ENCODE measurements at places on chromosomes 7 and 10. TPM values are rescaled to one million over a fixed set of nuclear protein-coding genes. Genes with fewer than 3 reads are reported as not detected.

GRCh38 chr7:30642789-30643188 is 39.5 kb downstream of the CRHR2 start:
- DNase-seq: no peak
- peaks cover 8% of the 10 kb centered on the region for H3K36me3 ChIP-seq
- no peaks in the 10 kb centered on the region for H3K27me3 ChIP-seq
- H3K4me1 ChIP-seq: peaks cover 7% of the 10 kb centered on the region

DNA sequence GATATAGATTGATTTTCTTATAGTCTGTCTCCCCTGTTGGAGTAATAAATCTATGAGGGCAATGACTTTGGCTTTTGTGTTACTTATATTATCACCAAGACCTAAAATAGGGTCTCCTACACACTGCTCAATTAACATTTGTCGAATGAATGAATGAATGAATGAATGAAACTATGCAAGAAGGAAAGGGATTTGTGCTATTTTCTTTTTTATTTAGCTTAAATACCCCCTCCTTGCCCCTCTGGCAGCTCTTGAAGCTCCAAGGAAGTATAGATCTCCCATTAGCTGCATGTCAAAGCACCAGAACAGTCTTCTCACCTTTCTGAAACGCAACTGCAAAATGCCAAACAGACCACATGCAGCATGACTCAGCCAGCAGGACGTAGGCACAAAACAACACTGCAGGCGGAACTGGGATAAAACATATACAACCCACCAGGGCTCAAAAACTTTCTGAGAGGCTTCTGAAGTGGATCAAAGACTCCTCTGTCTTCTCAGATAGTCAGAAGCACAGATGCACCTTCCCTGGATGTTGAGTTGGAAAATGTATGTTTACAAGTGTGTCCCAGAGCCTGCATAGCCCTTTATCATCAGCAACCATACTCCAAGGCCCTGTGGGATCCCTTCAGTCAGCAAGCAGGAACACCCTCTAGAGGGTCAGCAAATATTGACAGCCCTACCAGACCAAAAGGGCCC is 187.8 kb downstream of the NPSR1 start:
- H3K4me3 ChIP-seq: no peak overlapping the region
- no peaks in the 10 kb centered on the region for H3K27me3 ChIP-seq
- no peak for DNase-seq
- H3K36me3 ChIP-seq: no peaks in the 10 kb centered on the region

The SLC13A1 gene
- not detected for total RNA-seq

GRCh38 chr7:134856091-134856490 is 76.7 kb downstream of the CALD1 start:
- no peaks in the 10 kb centered on the region for H3K36me3 ChIP-seq
- no peak for DNase-seq

- no peaks in the 10 kb centered on the region for H3K27me3 ChIP-seq
- H3K4me1 ChIP-seq: peaks cover 4% of the 10 kb centered on the region
- DNase-seq: no peak
- H3K27ac ChIP-seq: no peak overlapping the region
- no peak overlapping the region for H3K4me3 ChIP-seq
Observed at GRCh38 chr7:129376076-129376777, 58.0 kb upstream of the STRIP2 start.

The PRSS37 gene
- total RNA-seq: not detected

- H3K4me3 ChIP-seq: no peak overlapping the region
- no peaks in the 10 kb centered on the region for H3K4me1 ChIP-seq
- no peaks in the 10 kb centered on the region for H3K36me3 ChIP-seq
Observed at GRCh38 chr10:15455456-15455855, 84.4 kb upstream of the FAM171A1 start.

The ACTL6B gene
- total RNA-seq: 0.33 TPM

The MBLAC1 gene
- 1.6 TPM for total RNA-seq

GRCh38 chr10:17006631-17007417 is 122.8 kb downstream of the CUBN start:
- no peaks in the 10 kb centered on the region for H3K4me1 ChIP-seq
- peaks cover 10% of the 10 kb centered on the region for H3K36me3 ChIP-seq
- DNase-seq: no peak
- no peak overlapping the region for H3K27ac ChIP-seq
- H3K4me3 ChIP-seq: no peak overlapping the region

- no peak overlapping the region for H3K4me3 ChIP-seq
- H3K27me3 ChIP-seq: peaks cover 28% of the 10 kb centered on the region
- no peaks in the 10 kb centered on the region for H3K4me1 ChIP-seq
- no peaks in the 10 kb centered on the region for H3K36me3 ChIP-seq
- peak; percentile 20 for DNase-seq
Observed at GRCh38 chr10:86372784-86373239, 6.2 kb upstream of the GRID1 start.

The BAG3 gene
- total RNA-seq: 11.4 TPM

DNA sequence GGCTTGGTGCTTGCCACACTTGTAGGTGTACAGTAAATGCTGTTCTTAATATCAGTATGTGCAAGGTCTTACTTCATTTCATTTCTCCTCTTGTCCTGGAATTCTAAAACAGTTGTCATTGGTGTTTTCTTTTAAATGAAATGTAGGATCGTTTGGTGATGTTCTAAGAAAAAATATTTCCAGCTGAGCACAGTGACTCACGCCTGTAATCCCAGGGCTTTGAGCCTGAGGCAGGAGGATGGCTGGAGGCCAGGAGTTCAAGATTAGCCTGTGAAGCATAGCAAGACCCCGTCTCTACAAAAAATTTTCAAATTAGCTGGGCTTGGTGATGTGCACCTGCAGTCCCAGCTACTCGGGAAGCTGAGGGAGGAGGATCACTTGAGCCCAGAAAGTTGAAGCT is 32.6 kb upstream of the ELN start:
- H3K4me3 ChIP-seq: no peak overlapping the region
- no peak for DNase-seq
- no peaks in the 10 kb centered on the region for H3K36me3 ChIP-seq
- H3K27me3 ChIP-seq: no peaks in the 10 kb centered on the region
- no peak overlapping the region for H3K27ac ChIP-seq

The UCN3 gene
- total RNA-seq: not detected

The ANKRD7 gene
- total RNA-seq: not detected

DNA sequence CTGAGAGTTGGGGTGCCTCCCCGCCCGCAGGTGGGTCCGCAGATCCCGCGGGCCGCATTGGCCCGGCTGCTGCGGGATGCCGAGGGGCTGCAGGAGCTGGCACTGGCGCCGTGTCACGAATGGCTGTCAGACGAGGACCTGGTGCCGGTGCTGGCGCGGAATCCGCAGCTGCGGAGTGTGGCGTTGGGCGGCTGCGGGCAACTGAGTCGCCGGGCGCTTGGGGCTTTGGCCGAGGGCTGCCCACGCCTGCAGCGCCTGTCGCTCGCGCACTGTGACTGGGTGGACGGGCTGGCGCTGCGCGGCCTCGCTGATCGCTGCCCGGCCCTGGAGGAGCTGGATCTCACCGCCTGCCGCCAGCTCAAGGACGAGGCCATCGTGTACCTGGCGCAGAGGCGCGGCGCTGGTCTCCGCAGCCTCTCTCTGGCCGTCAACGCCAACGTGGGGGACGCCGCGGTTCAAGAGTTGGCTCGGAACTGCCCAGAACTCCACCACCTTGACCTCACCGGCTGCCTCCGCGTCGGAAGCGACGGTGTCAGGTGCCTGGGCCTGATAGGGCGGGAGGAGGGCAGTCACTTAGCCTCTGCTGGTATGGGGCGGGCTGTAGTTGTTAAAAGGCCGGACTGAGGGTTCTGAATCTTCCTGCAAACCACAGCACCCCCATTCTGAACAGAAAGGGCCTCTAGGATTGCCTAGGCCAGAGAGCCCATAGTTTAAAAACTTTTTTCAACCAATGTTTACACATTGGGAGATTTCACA is 1.3 kb downstream of the FBXL15 start:
- H3K4me1 ChIP-seq: peaks cover 2% of the 10 kb centered on the region
- peaks cover 17% of the 10 kb centered on the region for H3K36me3 ChIP-seq
- peak overlapping the region; percentile 92 for H3K4me3 ChIP-seq
- peak; percentile 72 for DNase-seq
- no peak overlapping the region for H3K27ac ChIP-seq

The BTBD16 gene
- not detected for total RNA-seq

- no peak for DNase-seq
- H3K4me1 ChIP-seq: peaks cover 6% of the 10 kb centered on the region
- H3K36me3 ChIP-seq: no peaks in the 10 kb centered on the region
- H3K4me3 ChIP-seq: no peak overlapping the region
- no peaks in the 10 kb centered on the region for H3K27me3 ChIP-seq
Observed at GRCh38 chr7:77395626-77396025, 20.5 kb downstream of the GSAP start.

- no peaks in the 10 kb centered on the region for H3K36me3 ChIP-seq
- H3K4me1 ChIP-seq: peaks cover 7% of the 10 kb centered on the region
- H3K4me3 ChIP-seq: peak overlapping the region; percentile 76
Observed at GRCh38 chr10:79446758-79447084, 1.3 kb upstream of the ZCCHC24 start.

GRCh38 chr7:108618056-108618455 is 48.4 kb downstream of the DNAJB9 start:
- no peak for DNase-seq
- peaks cover 10% of the 10 kb centered on the region for H3K4me1 ChIP-seq
- no peaks in the 10 kb centered on the region for H3K27me3 ChIP-seq
- no peak overlapping the region for H3K4me3 ChIP-seq

The CYP2E1 gene
- total RNA-seq: 0.13 TPM

DNA sequence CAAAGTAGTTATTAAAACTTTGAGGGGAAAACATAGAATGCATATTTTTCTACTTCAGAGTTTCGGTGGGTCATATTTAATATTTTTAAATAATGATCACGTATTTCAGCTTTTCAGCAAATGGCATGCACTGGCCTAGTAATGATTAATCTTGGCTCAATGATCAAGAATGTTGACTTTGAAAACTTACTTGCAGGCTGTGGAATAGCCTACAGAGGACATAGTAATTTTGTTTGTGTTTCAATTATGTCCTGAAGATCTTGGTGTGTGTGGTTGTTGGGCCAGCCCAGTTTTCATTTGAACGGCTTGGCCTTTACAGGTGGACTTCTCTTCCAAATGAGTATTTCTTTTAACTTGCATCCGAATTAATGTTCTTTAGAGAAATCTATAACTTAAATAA is 35.1 kb downstream of the ADD3 start:
- no peak overlapping the region for H3K4me3 ChIP-seq
- no peak overlapping the region for H3K27ac ChIP-seq
- H3K4me1 ChIP-seq: peaks cover 8% of the 10 kb centered on the region

The WDR11 gene
- 48.7 TPM for total RNA-seq

The PHF14 gene
- total RNA-seq: 50.8 TPM

The ERVW-1 gene
- 0.09 TPM for total RNA-seq

- no peaks in the 10 kb centered on the region for H3K36me3 ChIP-seq
- DNase-seq: no peak
- H3K4me3 ChIP-seq: no peak overlapping the region
- H3K27ac ChIP-seq: no peak overlapping the region
Observed at GRCh38 chr10:25064401-25064800, 48.0 kb downstream of the THNSL1 start.

- no peak overlapping the region for H3K4me3 ChIP-seq
- H3K36me3 ChIP-seq: no peaks in the 10 kb centered on the region
- H3K27ac ChIP-seq: no peak overlapping the region
Observed at GRCh38 chr10:114544045-114544659, 113.9 kb downstream of the ABLIM1 start.

The OPN1SW gene
- not detected for total RNA-seq

- no peak for DNase-seq
- H3K27ac ChIP-seq: no peak overlapping the region
- H3K36me3 ChIP-seq: peaks cover 2% of the 10 kb centered on the region
- no peaks in the 10 kb centered on the region for H3K27me3 ChIP-seq
Observed at GRCh38 chr10:31581741-31582323, 262.8 kb downstream of the ZEB1 start.

DNA sequence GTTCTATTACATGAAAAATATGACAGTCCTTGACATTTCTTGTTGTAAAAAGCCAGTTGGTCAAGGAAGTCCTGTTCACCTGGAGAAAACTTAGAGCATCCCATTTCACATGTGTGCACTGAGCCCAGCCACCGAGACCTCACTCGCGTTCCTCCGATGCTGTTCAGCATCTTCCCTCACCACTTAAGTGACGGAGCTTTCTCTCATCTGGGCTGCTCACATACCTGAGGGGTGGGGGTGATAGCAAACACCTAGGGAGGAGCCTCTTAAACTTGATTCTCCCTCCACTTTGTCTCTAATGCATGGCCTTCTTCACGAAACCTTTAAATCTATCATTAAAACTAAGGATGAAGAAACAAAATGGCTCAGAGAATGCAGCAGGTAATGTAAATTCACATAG is 950.2 kb downstream of the GATA3 start:
- DNase-seq: no peak
- no peaks in the 10 kb centered on the region for H3K27me3 ChIP-seq
- no peak overlapping the region for H3K4me3 ChIP-seq
- H3K36me3 ChIP-seq: no peaks in the 10 kb centered on the region

DNA sequence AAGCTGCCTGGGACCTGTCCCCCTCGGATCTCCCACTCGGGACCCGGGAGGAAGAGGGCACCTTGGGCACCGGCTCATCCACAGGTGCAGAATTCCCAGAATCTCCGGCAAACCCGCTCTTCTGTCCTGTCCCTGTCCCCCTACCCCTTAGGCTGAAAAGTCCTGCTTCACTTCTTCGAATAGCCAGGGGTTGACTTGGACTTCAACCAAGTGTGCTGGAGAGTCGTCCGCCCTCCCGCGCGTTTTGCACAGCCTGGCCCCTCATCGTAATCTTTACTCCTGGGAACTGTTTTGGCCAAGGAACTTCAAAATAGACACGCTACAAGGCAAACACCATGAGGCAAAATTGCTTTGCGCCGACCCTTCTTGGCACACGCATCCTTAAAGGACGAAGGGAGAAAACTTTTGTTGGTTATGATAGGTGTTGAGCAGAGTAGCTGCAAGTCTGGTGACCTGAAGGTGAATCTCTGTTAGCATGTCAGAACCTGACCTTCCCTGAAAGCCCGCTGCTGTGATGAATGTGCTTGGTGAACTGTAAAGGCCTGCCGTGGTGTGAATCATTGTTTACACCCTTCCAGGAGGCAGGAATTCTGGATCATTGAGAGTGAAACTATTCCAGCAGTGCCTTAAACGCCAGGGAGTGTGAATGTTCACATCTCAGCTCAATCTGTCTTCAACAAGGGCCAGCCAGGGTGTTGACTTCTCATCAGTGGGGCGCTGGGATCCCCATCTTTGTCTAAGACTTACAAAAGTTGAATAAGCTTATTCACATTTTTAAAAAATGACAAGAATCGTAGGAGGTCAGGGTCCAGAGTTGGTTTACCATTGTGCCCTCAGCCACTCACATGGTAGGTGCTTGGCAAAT is 589 bp upstream of the RAPGEF5 start:
- peaks cover 29% of the 10 kb centered on the region for H3K36me3 ChIP-seq
- peaks cover 4% of the 10 kb centered on the region for H3K4me1 ChIP-seq
- peak overlapping the region; percentile 90 for H3K4me3 ChIP-seq
- H3K27me3 ChIP-seq: no peaks in the 10 kb centered on the region

The KEL gene
- total RNA-seq: 0.72 TPM

The GPC2 gene
- 45.2 TPM for total RNA-seq

The HOXA2 gene
- total RNA-seq: not detected
